Neuronal stem cell (in vitro differentiated cells): ENCODE measurements at places on chromosomes 2 and 18.

GRCh38 chr18:39752351-39752750, 2186.8 kb upstream of the CELF4 start:
- peak; percentile 21 for DNase-seq
- H3K27me3 ChIP-seq, result no peaks in the 10 kb centered on the region
- no peak overlapping the region for H3K4me3 ChIP-seq
- no peaks in the 10 kb centered on the region for H3K36me3 ChIP-seq
- peaks cover 20% of the 10 kb centered on the region for H3K4me1 ChIP-seq

GRCh38 chr2:99444222-99444621, 45.6 kb downstream of the REV1 start:
- H3K36me3 ChIP-seq, result peaks cover 4% of the 10 kb centered on the region
- H3K27me3 ChIP-seq, result no peaks in the 10 kb centered on the region
- DNase-seq, result no peak
- no peaks in the 10 kb centered on the region for H3K4me1 ChIP-seq

DNA sequence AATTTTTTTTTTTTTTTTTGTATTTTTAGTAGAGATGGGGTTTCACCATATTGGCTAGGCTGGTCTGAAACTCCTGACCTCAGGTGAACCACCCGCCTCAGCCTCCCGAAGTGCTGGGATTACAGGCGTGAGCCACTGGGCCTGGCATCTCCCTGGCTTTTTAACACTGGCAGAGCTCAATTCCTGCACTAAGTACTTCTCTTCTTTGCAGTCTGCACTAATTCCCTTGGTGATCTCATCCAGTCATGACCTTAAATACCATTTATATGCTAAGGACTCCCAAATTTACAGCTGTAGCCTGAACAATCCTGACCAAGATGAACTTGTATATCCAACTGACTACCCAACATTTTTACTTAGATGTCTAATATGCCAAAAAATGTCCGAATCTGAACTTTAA, 10.2 kb downstream of the PREPL start:
- H3K36me3 ChIP-seq, result peaks cover 41% of the 10 kb centered on the region
- no peaks in the 10 kb centered on the region for H3K27me3 ChIP-seq
- no peaks in the 10 kb centered on the region for H3K4me1 ChIP-seq
- DNase-seq, result no peak
- no peak overlapping the region for H3K27ac ChIP-seq
- no peak overlapping the region for H3K4me3 ChIP-seq

DNA sequence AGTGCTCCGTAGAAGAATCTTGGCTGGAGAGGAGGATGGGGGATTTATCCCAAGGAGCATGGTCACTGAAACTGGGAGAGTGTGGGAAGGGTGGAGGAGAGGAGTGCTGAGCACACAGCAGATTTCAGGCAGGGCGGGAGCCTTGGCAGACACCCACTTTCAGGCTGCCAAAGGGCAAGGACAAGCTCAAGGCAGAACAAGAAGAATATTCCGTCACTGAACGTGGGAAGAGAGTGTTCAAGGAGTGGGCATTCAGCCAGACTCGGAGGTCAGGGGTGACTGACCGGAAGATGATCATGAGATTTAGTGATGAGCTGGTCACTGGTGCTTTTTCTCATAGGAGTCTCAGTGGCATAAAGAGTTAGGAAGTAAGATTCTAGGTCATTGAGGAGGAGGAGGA, 136.2 kb upstream of the RASGRP3 start:
- H3K27ac ChIP-seq, result no peak overlapping the region
- no peaks in the 10 kb centered on the region for H3K4me1 ChIP-seq
- H3K36me3 ChIP-seq, result peaks cover 5% of the 10 kb centered on the region
- DNase-seq, result no peak
- H3K27me3 ChIP-seq, result no peaks in the 10 kb centered on the region

GRCh38 chr2:161041356-161041755, 118.9 kb upstream of the TANK start:
- no peaks in the 10 kb centered on the region for H3K27me3 ChIP-seq
- H3K4me1 ChIP-seq, result no peaks in the 10 kb centered on the region
- H3K27ac ChIP-seq, result no peak overlapping the region
- no peak overlapping the region for H3K4me3 ChIP-seq
- DNase-seq, result no peak

- no peaks in the 10 kb centered on the region for H3K36me3 ChIP-seq
- H3K27me3 ChIP-seq, result no peaks in the 10 kb centered on the region
- peaks cover 12% of the 10 kb centered on the region for H3K4me1 ChIP-seq
- H3K4me3 ChIP-seq, result no peak overlapping the region
- no peak overlapping the region for H3K27ac ChIP-seq
Observed at GRCh38 chr2:234708091-234708683, 211.3 kb upstream of the ARL4C start.

DNA sequence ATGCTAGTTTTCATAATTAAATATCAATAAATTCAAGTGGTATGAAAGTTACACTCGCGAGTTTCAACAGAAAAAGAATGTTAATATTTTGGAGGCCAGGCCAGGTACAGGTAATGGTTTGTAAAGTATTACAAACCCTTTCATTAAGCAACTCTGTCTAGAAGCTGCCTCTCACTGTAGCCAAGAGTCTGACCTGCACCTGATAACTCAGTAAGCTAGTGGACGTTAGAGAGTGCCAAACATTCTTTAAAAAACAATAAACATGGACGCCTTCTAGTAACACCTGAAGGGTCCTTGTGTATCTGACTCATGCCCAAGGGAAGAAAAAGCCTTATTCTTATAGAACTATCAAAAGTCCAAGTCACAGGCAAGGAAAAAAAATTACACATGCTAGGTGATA, 70.2 kb downstream of the MBD2 start:
- no peak overlapping the region for H3K4me3 ChIP-seq
- H3K36me3 ChIP-seq, result peaks cover 11% of the 10 kb centered on the region
- peaks cover 2% of the 10 kb centered on the region for H3K4me1 ChIP-seq
- no peak overlapping the region for H3K27ac ChIP-seq

DNA sequence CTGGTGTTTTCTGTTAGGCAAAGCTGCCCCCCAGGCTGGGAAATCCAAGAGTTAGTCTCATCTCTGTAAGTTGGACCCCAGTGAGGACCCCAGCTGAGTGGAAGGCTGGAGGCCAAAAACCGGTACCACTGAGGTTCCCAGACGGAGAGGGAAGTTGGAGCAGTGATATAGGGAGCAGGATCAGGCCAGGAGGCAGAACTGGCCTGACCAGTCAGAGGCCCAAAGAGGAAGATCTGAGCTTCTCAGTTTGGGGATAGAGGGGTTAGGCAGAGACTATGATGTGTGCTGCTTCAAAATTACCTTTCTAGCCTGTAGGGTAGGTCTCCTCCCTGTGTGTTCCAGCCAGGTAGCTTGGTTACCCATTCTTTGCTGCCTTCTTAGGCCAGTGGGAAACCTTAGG, 4.6 kb upstream of the RNF181 start:
- DNase-seq, result no peak
- H3K4me3 ChIP-seq, result no peak overlapping the region
- no peak overlapping the region for H3K27ac ChIP-seq
- no peaks in the 10 kb centered on the region for H3K27me3 ChIP-seq
- peaks cover 15% of the 10 kb centered on the region for H3K4me1 ChIP-seq

GRCh38 chr18:49467019-49467563, 6.6 kb upstream of the DYM start:
- peaks cover 8% of the 10 kb centered on the region for H3K4me1 ChIP-seq
- H3K4me3 ChIP-seq, result no peak overlapping the region
- H3K27ac ChIP-seq, result no peak overlapping the region
- no peaks in the 10 kb centered on the region for H3K36me3 ChIP-seq

GRCh38 chr2:126973745-126974144, 75.1 kb downstream of the TEX51 start:
- no peak for DNase-seq
- H3K36me3 ChIP-seq, result no peaks in the 10 kb centered on the region
- H3K27ac ChIP-seq, result no peak overlapping the region

- H3K4me3 ChIP-seq, result no peak overlapping the region
- no peaks in the 10 kb centered on the region for H3K36me3 ChIP-seq
- no peak overlapping the region for H3K27ac ChIP-seq
Observed at GRCh38 chr2:54208364-54209240, 47.4 kb downstream of the TSPYL6 start.

- H3K36me3 ChIP-seq, result no peaks in the 10 kb centered on the region
- no peak overlapping the region for H3K27ac ChIP-seq
- no peak for DNase-seq
Observed at GRCh38 chr2:1969701-1970015, 225.3 kb upstream of the PXDN start.

GRCh38 chr2:157413326-157414035, 30.4 kb downstream of the CYTIP start:
- H3K4me3 ChIP-seq, result no peak overlapping the region
- no peaks in the 10 kb centered on the region for H3K27me3 ChIP-seq
- no peak overlapping the region for H3K27ac ChIP-seq
- H3K4me1 ChIP-seq, result no peaks in the 10 kb centered on the region
- H3K36me3 ChIP-seq, result no peaks in the 10 kb centered on the region
- no peak for DNase-seq

- H3K36me3 ChIP-seq, result no peaks in the 10 kb centered on the region
- DNase-seq, result no peak
- H3K27me3 ChIP-seq, result no peaks in the 10 kb centered on the region
- no peak overlapping the region for H3K4me3 ChIP-seq
- no peak overlapping the region for H3K27ac ChIP-seq
Observed at GRCh38 chr2:25443766-25444165, 102.0 kb upstream of the DNMT3A start.

DNA sequence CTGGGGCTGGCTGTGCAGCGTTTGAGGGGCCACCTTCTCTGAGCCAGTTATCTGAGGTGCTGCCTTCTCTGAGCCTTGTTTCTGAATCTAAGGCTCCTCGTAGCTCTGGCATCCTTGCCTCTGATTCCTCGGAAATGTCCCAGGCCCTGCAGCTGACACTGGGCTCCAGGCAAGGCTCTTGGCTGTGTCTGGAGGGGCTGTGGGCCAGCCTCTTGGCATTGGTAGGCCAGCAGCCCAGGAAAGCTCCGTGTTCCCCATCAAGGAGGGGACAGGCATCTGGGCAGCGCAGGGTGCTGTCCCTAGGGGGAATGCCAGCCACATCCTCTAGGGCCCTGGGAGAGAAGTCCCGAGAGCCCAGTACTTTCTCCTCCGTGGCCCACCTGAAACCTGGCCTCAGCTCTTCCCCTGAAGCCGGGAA, 40.7 kb upstream of the TAF1B start:
- no peak overlapping the region for H3K4me3 ChIP-seq
- no peaks in the 10 kb centered on the region for H3K36me3 ChIP-seq
- peaks cover 7% of the 10 kb centered on the region for H3K4me1 ChIP-seq

GRCh38 chr18:79988071-79988450, 302 bp downstream of the TXNL4A start:
- peak; percentile 46 for DNase-seq
- no peaks in the 10 kb centered on the region for H3K27me3 ChIP-seq
- H3K4me1 ChIP-seq, result peaks cover 3% of the 10 kb centered on the region
- H3K36me3 ChIP-seq, result peaks cover 37% of the 10 kb centered on the region
- H3K4me3 ChIP-seq, result peak overlapping the region; percentile 98

DNA sequence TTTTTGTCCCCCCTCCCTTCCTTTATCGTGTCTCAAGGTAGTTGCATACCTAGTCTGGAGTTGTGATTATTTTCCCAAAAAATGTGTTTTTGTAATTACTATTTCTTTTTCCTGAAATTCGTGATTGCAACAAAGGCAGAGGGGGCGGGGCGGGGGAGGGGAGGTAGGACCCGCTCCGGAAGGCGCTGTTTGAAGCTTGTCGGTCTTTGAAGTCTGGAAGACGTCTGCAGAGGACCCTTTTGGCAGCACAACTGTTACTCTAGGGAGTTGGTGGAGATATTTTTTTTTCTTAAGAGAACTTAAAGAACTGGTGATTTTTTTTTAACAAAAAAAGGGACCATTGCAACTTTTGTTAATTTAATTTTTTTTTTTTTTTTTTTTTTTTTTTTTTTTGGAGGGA, 2.1 kb downstream of the SOX11 start:
- no peak for DNase-seq
- peak overlapping the region; percentile 99 for H3K27ac ChIP-seq
- H3K27me3 ChIP-seq, result no peaks in the 10 kb centered on the region
- H3K36me3 ChIP-seq, result peaks cover 15% of the 10 kb centered on the region
